ENCODE measurements at places on chromosomes 13 and 19.

DNA sequence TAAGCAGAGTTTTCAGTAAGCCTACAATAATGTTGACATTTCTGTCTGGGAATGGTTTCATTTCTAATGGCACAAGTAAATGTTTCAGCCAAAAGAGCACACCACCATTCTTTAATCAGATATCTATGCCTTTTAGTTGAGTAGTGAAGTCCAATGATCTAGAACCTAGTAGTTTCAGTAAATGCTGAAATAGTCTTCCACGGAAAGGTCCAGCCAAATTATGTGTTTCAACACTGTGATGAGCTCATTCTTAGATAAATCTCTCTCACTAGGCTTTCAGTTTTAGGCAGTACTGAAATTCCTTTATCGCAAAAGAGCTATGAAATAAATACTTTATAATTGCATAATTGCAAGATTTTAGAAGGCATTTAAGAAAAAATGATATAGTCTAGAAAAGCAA is 816.8 kb upstream of the PCDH9 start:
- no peak for DNase-seq

DNA sequence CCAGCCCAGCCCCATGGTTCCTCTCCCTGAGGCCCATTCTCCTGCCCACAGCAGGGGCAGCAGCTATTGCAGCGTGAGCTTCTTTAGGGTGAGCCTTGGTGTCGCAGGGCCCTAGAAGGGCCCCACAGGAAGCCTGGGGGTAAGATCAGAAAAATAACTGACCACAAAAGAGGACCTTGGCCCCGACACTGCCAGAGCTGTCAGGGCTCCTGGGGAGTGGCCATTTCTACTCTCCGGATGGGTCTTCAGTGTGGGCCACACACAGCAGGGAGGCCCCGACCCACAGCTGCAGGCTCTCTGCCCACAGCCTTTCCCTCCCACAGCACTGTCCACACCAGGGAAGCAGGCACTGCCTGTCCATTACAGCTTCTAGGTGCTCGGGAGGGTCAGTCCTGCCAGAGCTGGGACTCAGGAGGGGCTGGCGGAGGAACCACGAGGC is 3.5 kb upstream of the SIGLEC8 start:
- no peak for DNase-seq

DNA sequence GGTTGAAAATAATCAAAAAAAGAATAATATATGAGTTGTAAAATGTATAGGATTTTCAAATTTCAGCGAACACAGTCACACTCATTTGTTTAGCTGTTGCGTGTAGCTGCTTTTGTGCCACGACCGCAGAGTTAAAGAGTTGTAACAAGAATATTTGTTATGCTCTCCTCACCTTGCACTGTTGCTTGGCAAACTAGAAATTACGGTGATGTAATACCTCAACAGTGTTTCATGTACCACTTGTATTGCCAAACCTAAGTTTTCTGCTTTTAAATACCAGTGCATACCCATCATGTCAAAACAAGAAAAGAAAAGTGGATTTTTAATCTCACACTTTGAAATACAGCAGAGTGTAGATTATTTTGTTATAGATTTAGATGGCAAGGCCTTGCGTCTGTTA is 201.1 kb downstream of the NBEA start:
- no peak for DNase-seq

DNA sequence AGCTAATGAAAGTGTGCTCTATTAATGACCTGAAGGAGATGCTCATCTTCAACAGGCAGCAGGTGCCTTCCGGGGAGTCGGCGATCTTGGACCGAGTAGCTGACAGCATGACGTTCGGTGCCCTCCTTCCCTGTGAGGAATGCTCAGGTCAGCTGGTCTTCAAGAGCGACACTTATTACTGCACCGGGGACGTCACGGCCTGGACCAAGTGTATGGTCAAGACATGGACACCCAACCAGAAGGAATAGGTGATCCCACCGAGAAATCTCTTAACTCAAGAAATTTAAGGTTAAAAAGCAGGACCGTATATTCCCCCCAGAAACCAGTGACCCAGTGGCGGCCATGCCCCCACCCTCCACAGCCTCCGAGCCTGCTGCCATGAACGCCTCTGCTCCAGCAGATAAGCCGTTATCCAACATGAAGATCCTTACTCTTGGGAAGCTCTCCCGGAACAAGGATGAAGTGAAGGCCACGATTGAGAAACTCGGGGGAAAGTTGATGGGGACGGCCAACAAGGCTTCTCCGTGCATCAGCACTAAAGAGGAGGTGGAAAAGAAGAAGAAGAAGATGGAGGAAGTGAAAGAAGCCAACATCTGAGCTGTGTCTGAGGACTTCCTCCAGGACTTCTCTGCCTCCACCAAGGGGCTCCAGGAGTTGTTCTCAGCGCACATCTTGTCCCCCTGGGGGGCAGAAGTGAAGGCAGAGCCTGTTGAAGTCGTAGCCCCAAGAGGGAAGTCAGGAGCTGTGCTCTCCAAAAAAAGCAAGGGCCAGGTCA is 22.8 kb upstream of the ANKRD10 start:
- no peak for DNase-seq

DNA sequence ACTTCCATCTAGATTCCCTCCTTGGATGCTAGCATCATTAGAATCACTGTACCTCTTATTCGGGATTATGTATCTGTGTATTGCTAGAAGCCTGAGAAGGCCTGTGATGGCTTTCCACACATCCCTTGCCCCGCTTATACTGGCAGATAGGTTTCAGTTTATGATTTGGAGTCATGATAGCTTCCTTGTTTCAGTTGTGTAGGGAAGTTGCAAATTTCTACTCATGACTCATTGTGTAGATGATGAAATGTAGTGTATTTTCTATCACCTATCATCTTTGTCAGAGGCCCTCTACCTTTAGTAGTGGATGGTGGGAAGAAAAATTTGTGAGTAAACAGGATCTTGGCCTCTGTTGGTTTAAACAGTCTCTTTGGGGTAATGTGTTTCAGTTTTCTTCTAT is 165.2 kb downstream of the GGACT start:
- no peak for DNase-seq

Data from hypothalamus (tissue), 51 donors.